PC-3 (cell line): ENCODE measurements at places on chromosomes 7 and 10.

GRCh38 chr7:5797716-5798115 lies 16.3 kb upstream of the RNF216 start:
- no peak for DNase-seq

GRCh38 chr7:86130268-86130667 lies 513.4 kb upstream of the GRM3 start:
- DNase-seq, result no peak

GRCh38 chr10:68550747-68551411 lies 9.3 kb upstream of the TET1 start:
- peak; percentile 90 for DNase-seq

- no peak for DNase-seq
Measured at GRCh38 chr10:98391065-98391464, 23.9 kb downstream of the PYROXD2 start.

GRCh38 chr7:149826344-149827088 lies 11.7 kb upstream of the ZNF862 start:
- DNase-seq, result no peak

DNA sequence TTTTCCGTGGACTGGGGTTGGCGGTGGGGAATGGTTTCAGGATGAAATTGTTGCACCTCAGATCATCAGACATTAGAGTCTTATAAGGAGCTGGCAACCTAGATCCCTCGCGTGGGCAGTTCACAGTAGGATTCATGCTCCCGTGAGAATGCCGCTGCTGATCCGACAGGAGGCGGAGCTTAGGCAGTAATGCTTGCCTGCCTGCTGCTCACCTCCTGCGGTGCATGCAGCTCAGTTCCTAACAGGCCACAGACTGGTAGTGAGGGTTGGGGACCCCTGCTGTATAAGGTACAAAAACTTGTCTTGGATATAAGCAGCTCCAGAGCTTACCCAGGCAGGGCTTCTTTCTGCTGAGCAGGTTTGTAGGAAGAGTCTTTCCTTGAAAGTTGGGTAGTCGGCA lies 53.9 kb downstream of the SHH start:
- DNase-seq, result no peak

- DNase-seq, result no peak
Measured at GRCh38 chr10:16673443-16673842, 143.8 kb downstream of the RSU1 start.

DNA sequence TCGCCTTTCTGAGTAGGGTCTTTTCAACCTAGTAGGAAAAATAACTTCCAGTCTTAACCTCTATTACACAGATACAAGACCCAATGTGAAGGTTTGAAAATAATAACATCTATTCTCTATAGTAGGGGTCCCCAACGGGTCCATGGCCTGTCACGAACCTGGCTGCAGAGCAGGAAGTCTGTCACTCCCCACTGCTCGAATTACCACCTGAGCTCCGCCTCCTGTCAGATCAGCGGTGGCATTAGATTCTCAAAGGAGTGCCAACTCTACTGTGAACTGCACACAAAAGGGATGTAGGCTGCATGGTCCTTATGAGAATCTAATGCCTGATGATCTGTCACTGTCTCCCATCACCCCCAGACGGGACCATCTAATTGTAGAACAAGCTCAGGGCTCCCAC lies 7.4 kb downstream of the YWHAG start:
- no peak for DNase-seq

DNA sequence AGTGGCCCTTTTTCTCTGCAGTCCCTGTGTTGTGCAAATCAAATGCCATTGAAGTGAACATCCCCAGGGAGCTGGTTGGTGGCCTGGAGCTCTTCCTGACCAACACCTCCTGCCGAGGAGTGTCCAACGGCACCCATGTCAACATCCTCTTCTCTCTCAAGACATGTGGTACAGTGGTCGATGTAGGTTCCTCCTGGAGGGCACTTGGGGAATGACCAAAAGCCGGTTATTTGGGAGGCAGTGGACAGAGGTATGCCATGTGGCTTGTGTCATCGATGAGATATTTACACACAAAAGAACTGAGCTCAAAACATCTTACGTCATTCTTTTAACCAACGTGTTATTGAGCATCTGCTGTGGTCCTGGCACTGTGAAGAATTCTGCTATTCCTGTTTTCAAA lies 19.7 kb downstream of the OIT3 start:
- DNase-seq, result no peak

DNA sequence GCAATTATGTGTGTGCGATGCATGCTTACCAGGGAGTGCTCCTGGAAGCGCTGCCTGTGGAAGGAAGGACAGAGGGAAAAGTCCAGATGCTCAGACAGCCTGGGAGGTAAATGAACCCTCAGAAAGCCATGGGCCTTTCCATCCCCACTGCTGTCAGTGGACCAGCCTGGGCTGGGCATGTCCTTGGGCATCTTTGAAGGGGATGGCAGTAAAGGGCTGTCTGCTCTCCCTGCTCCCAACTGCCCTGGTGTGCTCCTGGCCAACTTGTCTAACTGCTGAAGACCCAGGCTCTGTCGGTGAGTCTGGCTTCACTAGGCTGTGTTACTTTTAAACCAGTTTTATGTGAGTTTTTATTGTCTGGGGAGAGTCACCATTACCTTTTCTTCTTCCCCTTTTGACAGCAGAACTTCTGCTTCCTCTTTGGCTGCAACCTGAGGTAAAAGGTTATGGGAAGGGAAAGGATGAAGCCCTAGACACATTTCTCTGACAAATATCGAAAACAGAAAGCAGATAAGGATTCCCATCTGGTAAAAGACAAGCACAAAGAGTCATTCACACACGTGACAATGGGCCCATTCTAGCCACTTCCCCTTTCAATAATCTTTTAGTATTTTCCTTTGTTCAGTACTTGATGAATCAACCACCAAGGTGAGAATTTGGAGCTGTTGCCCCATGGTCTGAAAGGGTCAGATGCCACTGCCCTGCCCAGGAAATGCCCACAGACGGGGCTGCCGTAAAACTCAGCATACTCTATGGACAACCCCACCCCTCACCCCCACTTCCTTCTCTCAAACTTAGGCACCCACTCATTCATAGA lies 27.6 kb upstream of the PIK3AP1 start:
- DNase-seq, result peak; percentile 7

DNA sequence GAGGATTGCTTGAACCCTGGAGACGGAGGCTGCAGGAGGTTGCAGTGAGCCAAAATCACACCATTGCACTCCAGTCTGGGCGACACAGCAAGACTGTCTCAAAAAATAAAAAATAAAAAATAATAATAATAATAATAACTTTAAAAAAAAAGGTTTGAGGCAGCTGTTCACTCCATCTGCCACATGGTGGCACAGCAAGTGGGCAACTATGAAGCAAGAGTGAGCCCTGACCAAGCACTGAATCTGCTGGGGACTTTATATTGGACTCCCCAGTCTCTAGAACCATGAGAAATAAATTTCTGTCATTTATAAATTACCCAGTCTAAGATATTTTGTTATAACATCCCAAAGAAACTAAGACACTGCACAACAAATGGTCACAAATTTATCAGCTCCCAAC lies 14.6 kb upstream of the BRI3 start:
- no peak for DNase-seq
